ENCODE measurements at places on chromosomes 6 and 20.

- DNase-seq = no peak
Observed at GRCh38 chr6:158410784-158411183, 98.5 kb downstream of the TULP4 start.

DNA sequence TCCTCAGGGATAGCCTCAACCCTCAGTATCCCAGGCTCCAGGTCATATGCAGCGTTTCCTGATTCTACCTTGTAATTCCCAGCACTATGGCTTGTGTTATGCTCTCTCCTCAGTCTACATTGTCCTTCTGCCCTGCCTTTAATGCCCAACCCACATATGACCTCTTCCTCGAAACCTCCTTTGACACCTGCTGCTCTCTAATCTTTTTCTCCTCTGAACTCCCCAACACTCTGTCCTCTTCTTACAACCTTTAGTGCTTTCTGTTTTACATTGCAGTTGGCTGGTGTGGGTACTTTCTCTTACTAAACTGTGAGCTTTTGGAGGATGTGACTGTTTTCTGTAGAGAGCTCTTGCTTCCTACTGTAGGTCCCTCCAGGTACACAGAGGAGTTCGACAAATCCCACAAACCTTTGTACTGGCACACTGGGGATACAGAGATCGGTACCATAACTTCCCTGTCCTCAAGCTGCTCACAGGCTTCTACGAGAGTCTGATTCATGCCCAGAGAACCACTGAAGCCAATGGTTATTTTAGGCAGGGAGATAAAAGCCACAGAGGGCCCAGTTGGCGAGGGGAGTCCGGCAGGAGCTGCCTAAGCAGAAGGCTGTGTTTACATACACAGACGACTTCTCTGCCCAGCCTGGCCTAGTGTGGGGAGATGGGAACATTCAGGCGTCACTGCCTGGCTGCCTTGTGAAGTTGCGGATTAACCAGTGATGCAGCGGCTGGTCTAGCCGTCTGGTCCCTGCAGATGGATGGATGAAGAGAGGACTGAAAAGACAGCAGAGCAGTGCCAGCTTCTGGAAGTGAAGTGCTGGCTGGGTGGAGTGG is 8.4 kb upstream of the EPB41L1 start:
- peak; percentile 79 for DNase-seq

GRCh38 chr6:108222504-108222903 is 38.3 kb downstream of the SNX3 start:
- no peak for DNase-seq

- DNase-seq = peak; percentile 95
Observed at GRCh38 chr6:137866914-137867684, at the start of gene TNFAIP3. Gene TNFAIP3, plus strand, starts transcription at chr6:137867259. Its CDS starts 3,969 bp downstream, at chr6:137871228.

GRCh38 chr6:81304466-81304865 is 448.0 kb downstream of the TENT5A start:
- no peak for DNase-seq

GRCh38 chr20:1118004-1118335 is 432 bp upstream of the PSMF1 start:
- DNase-seq = no peak

- no peak for DNase-seq
Observed at GRCh38 chr6:142872376-142872775, 72.6 kb downstream of the HIVEP2 start.

- no peak for DNase-seq
Observed at GRCh38 chr20:45851501-45851900, 5.7 kb downstream of the ACOT8 start.

- no peak for DNase-seq
Observed at GRCh38 chr20:40232273-40232672, 456.8 kb downstream of the MAFB start.

DNA sequence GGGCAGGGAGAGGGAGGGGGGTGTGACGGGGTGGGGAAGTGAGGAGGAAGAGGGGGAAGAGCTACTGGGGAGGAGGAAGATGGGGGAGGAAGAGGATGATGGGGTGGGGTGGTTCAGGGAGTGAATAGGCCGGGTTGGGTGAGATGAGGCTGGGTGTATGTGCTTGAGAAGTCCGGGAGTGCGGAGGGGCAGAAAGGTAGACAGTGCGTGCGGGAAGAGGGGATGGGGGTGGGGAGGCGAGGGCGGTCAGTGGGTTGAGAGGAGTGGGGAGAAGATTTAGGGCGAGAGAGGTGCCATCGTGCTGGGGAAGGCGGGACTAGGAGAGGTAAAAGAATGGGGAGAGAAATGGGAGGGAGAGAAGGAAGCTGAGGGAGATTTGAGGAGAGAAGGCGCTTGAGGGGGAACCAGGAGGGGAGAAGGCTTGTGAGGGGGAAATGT is 30.9 kb upstream of the NOTCH4 start:
- no peak for DNase-seq

GRCh38 chr20:43287637-43288036 is 97.9 kb upstream of the PTPRT start:
- DNase-seq = no peak

DNA sequence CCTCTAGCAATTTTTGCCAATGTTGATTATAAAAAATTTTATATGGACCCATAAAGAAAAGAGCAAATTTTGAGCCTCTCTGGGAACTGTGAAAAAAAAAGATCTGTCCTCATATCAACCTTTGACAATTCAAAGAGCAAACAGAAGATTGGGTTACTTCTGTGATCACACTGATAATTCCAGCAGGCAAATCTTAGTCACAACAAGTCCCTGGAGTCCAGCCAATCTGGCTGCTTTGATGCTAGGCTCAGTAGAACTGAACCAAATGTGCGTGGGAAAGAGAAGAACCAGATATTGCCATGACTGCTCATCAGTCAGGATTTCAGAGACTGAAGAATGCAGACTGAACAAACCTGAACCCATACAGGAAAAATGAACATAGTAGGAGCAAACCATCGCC is 438.4 kb upstream of the FLRT3 start:
- DNase-seq = no peak

GRCh38 chr20:35985806-35986205 is 17.4 kb downstream of the CNBD2 start:
- no peak for DNase-seq

DNA sequence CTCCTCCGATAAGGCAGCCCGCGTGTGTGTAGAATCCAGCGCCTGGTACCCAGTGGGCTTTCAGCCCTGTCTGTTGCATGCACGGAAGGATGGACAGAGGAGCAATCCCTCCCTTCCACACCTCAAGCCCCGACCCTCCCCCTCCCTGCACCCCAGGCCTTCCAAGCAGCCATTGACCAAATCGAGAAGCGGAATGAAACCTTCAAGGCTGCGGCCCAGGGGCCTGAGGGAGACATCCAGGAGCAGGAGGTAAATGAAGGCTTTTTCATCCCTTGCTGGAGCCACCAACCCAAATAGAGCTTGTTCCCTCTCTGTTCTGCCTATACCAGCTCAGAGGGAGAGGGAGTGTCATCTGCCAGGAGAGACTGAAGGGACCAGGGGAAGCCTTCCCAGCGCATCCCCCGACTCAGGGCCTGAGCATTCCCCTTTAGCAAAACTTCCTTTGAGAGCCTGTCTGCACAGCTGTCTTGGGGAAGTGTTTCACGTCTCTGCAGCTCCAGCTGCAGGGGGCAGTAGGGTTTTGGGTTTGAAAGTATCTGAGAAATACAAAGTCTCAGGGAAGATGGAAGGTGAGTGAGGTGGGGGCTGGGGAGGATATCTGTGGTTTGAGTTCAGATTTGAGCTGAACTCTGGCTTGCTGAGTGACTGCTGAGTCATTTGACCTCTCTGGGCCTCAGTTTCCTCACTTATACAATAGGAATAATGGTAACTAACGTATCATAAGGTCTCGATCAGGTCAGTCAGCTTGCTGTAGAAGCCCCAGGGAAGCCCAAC is 16.1 kb downstream of the FGD2 start:
- DNase-seq = no peak

DNA sequence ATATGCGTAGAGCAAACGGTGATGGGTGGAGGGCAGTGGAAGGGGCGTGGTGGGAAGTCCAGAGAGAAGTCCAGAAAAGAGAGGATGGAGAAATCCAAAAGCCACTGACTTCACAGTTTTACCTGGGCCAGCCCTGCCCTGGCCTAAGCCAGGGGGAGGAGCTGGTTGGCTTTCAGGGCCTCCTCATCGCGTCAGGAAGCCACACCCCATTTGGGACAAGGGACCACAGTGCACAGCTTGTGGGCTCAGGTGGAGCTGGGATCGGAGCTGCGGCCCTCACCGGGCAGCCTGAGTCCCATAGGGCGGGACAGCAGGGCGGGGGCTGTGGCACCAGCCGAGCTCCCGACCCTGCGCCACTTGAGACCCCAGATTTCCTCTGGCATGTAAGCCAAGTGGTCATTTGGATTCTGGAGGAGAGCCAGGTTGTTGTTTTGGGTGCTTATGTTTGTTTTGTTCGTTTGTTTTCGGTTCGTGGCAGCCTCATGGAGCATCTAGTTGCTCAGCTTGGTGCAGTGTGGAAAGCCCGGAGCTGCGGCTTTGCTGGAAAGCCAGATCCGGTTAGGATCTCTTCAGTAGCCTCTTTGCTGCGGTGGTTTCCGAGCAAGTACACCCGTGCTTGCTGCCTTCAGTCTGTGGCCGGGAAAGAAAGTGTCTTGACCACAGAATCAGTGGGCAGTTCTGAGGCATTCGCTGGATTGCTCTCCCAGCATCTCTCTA is 42.2 kb downstream of the RIOK1 start:
- no peak for DNase-seq

DNA sequence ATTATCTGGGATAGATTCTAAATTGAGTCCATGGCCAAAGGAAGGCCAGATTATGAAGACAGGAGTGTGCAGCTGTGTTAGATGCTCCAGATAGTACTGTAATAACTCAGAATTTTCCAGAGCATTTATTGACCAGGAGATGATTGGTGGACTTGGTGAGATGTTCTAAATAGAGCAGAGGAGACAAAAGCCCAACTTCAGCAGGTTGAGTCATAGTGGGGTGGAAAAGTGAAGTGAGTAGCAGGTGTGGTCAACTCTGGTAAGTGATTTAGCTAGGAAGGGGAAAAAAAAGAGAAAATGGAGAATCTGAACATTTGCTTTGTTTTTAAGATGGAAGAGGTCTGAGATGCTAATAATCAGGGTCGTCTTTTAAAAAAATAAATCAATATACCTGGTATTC is 227.4 kb downstream of the TMEM200A start:
- DNase-seq = no peak

DNA sequence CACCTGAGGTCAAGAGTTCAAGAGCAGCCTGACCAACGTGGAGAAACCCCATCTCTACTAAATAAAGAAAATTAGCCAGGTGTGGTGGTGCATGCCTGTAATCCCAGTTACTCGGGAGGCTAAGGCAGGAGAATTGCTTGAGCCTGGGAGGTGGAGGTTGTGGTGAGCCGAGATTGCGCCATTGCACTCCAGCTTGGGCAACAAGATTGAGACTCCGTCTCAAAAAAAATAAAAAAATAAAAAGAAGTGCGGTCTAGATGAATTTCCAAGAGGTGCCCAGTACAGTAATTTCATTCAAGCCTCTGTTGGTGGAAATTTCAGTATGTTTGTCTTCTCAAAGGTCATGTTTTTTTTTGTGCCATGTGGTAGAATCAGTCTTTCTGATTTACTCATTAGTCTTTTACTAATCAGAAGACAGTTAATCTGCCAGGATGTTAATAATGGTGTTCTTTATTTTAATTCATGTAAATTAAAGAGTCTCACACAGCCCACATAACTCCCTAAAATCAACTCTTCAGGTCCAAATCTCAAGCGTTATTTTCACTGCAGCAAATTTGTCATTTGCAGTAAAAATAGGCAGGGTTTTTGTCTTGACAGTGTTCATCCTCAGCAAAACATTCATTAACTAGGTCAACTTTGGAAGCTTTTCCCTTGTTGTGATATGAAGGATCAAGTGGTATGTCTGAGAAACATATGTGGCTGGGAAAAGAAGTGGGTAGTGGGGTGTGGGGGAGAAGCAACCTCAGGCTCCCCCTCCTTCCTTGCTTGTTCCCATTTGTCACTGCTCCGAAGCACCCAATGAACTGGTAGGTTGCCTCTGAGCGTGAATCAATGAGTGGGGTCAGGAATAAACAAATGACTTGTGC is 13.3 kb downstream of the TP53INP2 start:
- no peak for DNase-seq

GRCh38 chr6:158771399-158772152 is 47.6 kb downstream of the EZR start:
- no peak for DNase-seq

GRCh38 chr20:26324177-26324576 is 627.5 kb upstream of the ZNF337 start:
- no peak for DNase-seq

DNA sequence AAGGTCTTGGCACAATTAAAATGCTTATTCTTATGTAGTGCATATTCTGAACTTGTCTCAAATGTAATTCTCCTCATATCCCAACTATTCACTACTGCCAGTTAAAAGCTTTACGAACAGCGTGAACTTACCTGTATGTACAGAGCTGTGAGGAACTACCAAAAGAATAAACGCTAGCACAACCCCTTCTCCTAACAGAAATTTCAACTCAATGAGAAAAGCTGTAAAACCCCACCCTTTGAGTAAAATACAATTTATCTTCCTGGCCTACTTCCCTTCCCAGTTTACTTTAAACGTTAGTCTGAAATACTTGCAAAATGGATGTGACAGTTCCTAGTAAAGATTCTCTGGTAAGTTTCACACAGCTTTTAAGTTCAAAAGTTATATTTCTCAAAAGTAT is 165.5 kb upstream of the SHLD1 start:
- no peak for DNase-seq

DNA sequence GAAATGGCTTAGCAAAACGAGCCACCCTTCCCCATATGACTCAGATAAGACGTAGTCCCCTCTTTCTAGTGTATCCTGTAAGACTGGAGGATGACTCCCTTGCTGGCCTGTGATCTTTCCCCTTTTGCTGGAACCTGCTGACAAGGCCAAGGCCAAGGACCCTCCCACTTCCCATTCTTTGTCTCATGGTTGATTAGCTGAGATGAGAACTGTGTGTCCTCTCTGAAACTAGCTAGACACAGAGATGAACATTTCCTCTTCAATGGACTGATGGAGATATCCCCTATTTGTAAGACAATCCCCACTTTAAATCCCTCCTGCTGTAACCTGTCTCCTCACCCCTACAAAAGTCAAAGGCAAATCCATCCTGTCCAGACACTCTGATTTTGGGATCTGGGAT is 33.4 kb upstream of the SCRT2 start:
- no peak for DNase-seq

- no peak for DNase-seq
Observed at GRCh38 chr6:30615219-30615957, 1.7 kb downstream of the PPP1R10 start.
